ENCODE measurements at places on chromosomes 2 and 18.

DNA sequence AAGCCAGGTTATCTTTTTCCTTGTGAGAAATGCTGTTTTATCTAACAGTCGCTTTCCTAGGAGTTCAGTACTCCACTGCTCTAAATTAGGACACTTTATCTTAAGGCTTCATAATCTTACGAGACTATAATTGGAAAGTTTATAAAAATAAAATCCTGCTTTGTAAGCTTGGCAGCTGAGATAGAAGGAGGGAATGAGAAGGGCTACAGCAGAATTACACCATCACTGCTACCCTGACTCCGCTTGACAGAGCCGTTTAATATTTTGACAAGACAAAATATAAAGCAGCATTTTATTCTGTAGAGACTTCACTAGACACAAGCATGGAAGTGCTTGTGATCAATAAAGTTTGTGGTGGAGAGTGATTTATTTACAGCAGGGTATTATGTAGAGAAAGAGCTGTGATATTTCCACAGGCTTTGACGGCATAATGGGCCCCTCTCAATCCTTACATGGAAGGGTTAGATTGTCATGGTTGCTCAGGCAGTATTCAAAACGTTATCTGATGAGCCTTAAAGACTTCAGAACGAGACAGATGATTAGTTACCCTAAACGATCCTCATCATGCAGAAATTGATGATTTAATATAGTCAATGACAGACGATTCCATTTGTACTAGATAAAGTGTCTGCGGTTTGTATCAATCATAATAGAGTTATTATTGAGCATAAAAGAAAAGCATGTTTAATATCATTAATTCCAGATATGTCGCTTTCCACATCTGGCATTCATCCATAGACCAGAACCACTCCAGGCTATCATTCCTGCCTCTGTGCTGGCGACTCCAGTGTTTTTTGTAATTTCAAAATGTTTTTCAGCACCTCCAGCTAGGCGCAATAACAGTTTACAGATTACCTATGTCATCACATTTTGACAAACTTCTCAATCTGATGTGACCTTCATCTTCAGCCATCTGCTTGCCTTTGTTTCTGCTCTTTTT is 242.2 kb downstream of the FIGN start:
- H3K27me3 ChIP-seq: no peaks in the 10 kb centered on the region
- no peak overlapping the region for H3K27ac ChIP-seq
- DNase-seq: no peak
- H3K4me1 ChIP-seq: no peaks in the 10 kb centered on the region

DNA sequence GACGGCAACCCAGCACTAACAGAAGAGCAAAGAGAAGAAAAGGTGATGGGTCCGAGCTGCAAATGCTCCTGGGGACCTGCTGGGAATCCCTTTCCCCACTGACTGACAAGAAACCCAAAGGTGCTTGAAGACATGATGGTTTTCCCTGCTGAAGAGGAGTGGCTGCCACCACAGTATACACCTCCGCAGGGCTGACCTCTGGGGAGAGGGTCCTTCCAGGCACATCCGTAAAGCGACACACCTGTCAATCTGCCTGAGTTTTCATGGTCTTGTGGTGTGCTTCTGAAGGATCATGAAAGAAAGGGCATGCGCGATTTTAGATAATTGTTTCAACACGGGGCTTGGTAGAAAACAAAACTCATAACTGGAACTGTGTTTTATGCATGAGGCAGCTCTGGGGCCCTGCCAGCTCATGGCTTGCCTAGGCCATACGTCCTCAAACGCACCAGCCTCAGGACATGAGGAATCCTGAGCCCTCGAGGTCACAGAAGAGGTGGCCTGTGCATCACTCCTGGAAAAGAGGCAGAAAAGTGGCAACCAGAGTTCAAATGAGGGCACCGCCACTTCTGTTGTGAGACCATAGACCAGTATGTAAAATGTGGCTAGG is 51.8 kb downstream of the SERTAD2 start:
- no peak overlapping the region for H3K4me3 ChIP-seq
- H3K27me3 ChIP-seq: no peaks in the 10 kb centered on the region
- H3K4me1 ChIP-seq: peaks cover 3% of the 10 kb centered on the region
- no peak overlapping the region for H3K27ac ChIP-seq
- DNase-seq: no peak

DNA sequence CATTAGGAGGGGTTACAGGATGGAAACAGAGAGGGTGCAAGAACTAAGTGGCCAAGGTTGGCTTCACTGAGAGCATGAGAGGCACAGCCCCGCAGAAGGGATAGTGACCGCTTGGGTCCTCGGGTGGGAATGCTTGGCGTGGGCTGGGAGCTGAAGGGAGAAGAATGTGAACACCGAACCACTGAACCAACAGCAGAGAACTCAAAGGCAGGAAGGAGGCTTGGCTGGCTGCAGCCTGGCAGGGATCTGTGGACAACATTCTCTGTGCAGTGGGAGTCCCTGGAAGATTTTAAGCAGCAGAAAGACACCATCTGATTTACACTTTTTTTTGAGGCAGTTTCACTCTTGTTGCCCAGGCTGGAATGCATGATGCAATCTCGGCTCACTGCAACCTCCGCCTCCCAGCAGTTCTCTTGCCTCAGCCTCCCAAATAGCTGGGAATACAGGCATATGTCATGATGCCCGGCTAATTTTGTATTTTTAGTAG is 33.9 kb downstream of the SOWAHC start:
- peak overlapping the region; percentile 33 for H3K27ac ChIP-seq
- no peaks in the 10 kb centered on the region for H3K27me3 ChIP-seq
- peak overlapping the region; percentile 62 for H3K4me3 ChIP-seq
- peak; percentile 29 for DNase-seq
- no peaks in the 10 kb centered on the region for H3K36me3 ChIP-seq

DNA sequence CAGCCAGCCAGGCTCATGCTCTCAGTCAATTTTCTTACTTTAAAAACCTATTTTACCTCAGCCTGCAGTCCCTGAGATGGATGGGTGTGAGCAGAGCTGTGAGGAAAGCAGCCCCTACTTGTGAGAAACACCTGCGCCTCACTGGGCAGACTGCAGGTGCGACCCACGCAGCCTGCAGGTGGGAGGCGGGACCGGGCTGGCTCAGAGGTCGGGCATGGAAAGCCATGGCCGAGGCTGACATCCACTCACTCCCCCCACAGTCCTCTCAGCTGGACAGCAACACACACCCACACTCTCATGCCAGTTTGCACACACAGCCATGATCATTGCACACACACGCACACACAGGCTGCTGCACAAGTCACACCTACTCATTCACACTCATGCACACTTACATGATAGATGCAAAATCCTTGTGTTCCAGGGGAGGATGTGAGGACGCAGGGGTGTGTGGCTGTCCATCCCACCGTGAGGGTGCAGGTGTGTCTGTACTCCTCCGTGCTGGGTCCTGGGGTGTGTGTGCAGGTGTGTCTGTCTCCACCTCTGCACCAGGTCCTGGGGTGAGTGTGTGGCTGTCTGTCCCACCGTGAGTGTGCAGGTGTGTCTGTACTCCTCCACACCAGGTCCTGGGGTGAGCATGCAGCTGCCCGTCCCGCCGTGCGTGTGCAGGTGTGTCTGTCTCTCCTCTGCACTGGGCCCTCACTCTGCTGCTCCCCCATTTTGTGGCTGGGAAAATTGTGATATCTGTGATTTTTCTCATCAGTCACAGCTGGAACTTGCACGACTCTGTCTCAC is 166.5 kb downstream of the RTP5 start:
- H3K27me3 ChIP-seq: peaks cover 64% of the 10 kb centered on the region
- peaks cover 8% of the 10 kb centered on the region for H3K4me1 ChIP-seq
- H3K27ac ChIP-seq: no peak overlapping the region
- DNase-seq: no peak
- no peaks in the 10 kb centered on the region for H3K36me3 ChIP-seq

DNA sequence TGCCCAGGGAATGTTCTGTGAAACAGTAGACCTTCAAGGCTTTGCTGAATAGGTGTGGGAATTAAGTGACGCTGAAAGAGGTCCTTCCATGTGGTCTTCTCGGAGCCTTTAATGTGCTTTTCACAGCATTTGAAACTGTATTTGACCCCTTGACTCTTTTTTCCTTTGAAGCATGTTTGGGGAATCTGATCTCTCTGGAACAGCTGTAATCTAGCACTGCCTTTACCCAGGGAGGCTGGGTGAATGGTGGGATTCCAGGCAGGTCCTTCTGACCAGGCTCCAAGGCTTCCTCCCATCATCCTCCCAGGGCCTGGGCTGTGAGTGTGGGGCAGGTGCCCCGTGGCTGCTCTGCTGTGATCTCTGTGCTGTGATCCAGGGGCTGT is 4.2 kb downstream of the ZAP70 start:
- peaks cover 2% of the 10 kb centered on the region for H3K4me1 ChIP-seq
- H3K36me3 ChIP-seq: no peaks in the 10 kb centered on the region
- DNase-seq: no peak
- peaks cover 46% of the 10 kb centered on the region for H3K27me3 ChIP-seq
- no peak overlapping the region for H3K27ac ChIP-seq
- H3K4me3 ChIP-seq: no peak overlapping the region

- no peak overlapping the region for H3K4me3 ChIP-seq
- H3K27ac ChIP-seq: no peak overlapping the region
- peaks cover 2% of the 10 kb centered on the region for H3K4me1 ChIP-seq
- no peak for DNase-seq
- H3K36me3 ChIP-seq: no peaks in the 10 kb centered on the region
Measured at GRCh38 chr18:5510135-5510846, 33.5 kb downstream of the EPB41L3 start.

GRCh38 chr2:238875101-238875470 is 27.2 kb downstream of the TWIST2 start:
- no peaks in the 10 kb centered on the region for H3K4me1 ChIP-seq
- peaks cover 73% of the 10 kb centered on the region for H3K36me3 ChIP-seq
- H3K27me3 ChIP-seq: peaks cover 65% of the 10 kb centered on the region
- H3K4me3 ChIP-seq: peak overlapping the region; percentile 2

DNA sequence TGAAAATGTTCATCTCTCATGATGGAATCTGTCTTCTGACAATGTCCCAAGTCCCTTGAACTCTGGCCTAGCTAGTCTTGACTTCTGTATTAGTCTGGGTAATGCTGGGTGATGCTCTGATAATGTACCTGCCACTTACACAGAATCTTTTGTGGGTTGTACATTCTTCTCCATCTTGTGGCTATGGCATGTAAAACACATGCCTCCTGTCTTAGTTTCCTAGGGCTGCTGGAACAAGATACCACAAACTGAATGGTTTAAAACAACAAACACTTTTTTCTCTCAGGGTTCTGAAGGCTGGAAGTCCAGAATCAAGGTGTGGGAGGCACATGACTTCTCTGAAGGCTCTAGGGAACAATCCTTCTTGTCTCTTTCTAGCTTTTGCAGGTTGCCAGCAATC is 57.1 kb downstream of the RAPGEF4 start:
- no peaks in the 10 kb centered on the region for H3K4me1 ChIP-seq
- no peaks in the 10 kb centered on the region for H3K36me3 ChIP-seq
- no peak for DNase-seq
- H3K27ac ChIP-seq: no peak overlapping the region

Data from mesenchymal stem cell (in vitro differentiated cells and primary cell).